ENCODE measurements at places on chromosomes 6 and 20.

- H3K4me1 ChIP-seq: no peaks in the 10 kb centered on the region
- no peaks in the 10 kb centered on the region for H3K36me3 ChIP-seq
- H3K27ac ChIP-seq: no peak overlapping the region
- no peak overlapping the region for H3K4me3 ChIP-seq
- no peak for DNase-seq
Measured at GRCh38 chr6:21107796-21108195, 485.8 kb upstream of the SOX4 start.

GRCh38 chr6:5271926-5272325 lies 10.6 kb downstream of the FARS2 start:
- no peak overlapping the region for H3K4me3 ChIP-seq
- no peak for DNase-seq
- no peak overlapping the region for H3K27ac ChIP-seq
- H3K27me3 ChIP-seq: no peaks in the 10 kb centered on the region

DNA sequence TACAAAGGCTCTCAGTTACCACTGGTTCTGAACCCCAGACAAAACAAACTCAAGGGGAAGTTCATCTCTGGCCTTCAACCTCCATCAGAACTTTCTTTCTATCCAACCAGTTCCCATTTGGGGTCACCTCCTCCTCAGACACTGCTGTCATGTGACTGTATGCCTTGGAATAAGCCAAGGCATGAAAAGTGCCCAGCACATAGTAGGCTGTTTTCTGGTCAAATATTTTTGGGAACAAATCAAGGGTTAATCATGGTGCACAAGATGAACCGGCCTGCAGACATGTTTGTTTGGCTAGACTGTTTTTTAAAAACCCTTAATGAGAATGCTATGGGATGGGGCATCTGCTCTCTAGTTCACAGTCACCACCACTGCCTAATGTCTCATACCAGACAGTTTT lies 48.9 kb upstream of the MRPS10 start:
- H3K27me3 ChIP-seq: no peaks in the 10 kb centered on the region
- no peak for DNase-seq
- H3K27ac ChIP-seq: no peak overlapping the region
- no peak overlapping the region for H3K4me3 ChIP-seq

DNA sequence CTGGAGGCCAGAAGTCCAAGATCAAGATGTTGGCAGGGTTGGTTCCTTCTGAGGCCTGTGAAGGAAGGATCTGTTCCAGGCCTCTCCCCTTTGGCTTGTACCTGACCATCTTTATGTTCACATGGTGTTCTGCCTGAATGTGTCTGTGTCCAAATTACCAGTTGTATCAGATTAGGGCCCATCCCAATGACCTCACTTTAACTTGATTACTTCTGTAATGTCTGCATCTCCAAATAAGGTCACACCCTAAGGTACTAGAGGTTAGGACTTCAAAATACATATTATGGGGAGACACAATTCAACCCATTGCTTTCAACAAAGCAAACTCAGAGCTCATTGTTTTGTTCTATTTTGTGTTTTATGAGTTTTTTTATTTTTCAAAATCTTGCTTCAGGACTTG lies 75.7 kb downstream of the TNFAIP3 start:
- H3K4me3 ChIP-seq: no peak overlapping the region
- H3K36me3 ChIP-seq: peaks cover 14% of the 10 kb centered on the region
- peak overlapping the region; percentile 61 for H3K27ac ChIP-seq
- DNase-seq: no peak

GRCh38 chr6:21061892-21062291 lies 527.6 kb downstream of the CDKAL1 start:
- peaks cover 37% of the 10 kb centered on the region for H3K36me3 ChIP-seq
- no peak for DNase-seq
- no peak overlapping the region for H3K4me3 ChIP-seq
- H3K27me3 ChIP-seq: no peaks in the 10 kb centered on the region
